NCI-H1417 (cell line): ENCODE measurements at places on chromosomes 3 and 15.

- no peak for DNase-seq
Measured at GRCh38 chr3:141366285-141367037, 1.8 kb upstream of the ZBTB38 start.

- no peak for DNase-seq
Measured at GRCh38 chr3:81451611-81452010, 309.8 kb downstream of the GBE1 start.

- DNase-seq: no peak
Measured at GRCh38 chr15:99452010-99452409, 113.8 kb upstream of the MEF2A start.

DNA sequence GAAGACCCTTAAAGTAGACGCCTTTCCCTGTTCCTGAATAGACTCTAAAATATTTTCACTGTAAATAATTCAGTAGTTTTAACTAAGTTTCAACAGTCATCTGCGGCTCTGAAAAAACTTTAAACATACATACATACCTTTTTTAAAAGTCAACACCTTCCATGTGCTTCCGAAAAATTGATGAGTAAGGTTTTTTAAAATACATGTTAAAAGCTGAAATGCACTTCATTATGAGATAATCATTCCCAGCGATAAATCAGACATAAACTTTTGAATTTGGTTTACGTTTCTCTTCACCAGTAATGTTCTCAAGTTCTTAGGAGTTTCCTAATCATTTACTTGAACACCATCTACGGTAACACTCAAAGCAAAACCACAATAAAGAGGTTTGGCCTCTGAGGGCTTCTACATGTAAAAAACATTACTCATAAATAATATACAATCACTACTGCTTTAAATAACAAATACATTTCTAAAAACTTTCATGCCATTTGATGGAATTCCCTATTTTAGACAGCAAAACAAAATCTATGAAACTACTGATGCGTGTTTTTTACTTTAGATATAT lies 403.5 kb downstream of the SHQ1 start:
- DNase-seq: no peak

GRCh38 chr3:79517766-79518413 lies 249.9 kb downstream of the ROBO1 start:
- peak; percentile 10 for DNase-seq

DNA sequence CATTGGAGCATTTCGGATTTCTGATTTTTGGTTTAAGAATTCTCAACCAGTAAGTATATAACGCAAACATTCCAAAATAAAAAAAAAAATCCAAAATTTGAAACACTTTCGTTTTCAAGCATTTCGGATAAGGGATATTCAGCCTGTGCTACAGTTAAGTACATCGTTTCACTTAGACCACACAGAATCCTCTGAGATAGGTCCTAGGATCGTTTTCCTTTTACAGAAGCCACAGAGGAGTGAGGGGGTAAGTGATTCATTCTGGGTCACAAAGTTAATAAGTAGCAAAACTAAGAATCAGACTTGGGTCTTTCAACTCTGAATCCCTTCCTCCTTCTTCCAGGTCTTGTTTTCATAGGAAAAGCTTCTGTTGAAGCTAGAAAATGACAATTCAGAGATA lies 249.3 kb downstream of the BBX start:
- DNase-seq: no peak

GRCh38 chr3:52299247-52299878 lies 11.7 kb downstream of the GLYCTK start:
- DNase-seq: peak; percentile 26

DNA sequence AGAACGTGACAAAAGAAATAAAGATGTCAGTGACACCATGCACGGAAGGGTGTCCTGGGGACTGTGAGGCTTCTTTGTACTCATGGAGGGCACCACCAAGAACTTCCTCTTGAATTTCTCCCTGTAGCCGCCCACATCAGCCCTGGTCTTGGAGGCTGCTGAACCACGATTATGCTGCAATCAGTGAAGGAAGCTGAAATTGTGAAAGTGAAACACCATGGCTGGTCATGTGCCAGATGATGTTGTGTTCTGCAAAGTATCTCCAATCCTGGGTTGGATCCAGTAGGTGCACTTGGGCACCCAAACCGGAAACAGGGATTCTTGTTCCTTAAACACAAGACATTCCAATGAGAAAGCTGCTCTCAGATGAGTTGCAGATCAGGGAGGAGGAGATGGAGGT lies 104.4 kb upstream of the GOLGA6L6 start:
- DNase-seq: no peak

- DNase-seq: no peak
Measured at GRCh38 chr15:94395640-94396039, 164.3 kb downstream of the MCTP2 start.

GRCh38 chr3:107061466-107061865 lies 315.8 kb upstream of the CCDC54 start:
- no peak for DNase-seq

- no peak for DNase-seq
Measured at GRCh38 chr3:123353850-123354233, 95.0 kb downstream of the ADCY5 start.

GRCh38 chr3:45425237-45425933 lies 37.0 kb downstream of the LARS2 start:
- DNase-seq: no peak

DNA sequence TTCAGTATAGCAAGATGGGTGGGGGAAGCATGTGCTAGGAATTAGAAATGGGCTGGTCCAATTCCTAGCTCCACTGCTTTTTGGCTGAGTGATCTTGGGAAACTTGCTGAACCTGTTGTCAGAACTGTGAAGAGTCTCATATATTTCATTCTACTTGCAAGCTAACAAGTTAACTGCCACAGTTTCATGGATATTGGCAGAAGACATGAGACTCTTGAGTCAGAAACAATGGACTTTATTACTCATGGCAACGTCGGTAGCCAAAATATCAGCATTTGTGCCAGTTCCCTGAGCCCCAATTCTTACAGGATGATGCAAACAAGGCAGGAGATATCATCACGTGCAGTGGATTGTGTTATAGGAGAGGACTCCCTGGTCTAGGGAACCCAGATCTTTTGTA lies 26.6 kb upstream of the PLAAT1 start:
- no peak for DNase-seq

DNA sequence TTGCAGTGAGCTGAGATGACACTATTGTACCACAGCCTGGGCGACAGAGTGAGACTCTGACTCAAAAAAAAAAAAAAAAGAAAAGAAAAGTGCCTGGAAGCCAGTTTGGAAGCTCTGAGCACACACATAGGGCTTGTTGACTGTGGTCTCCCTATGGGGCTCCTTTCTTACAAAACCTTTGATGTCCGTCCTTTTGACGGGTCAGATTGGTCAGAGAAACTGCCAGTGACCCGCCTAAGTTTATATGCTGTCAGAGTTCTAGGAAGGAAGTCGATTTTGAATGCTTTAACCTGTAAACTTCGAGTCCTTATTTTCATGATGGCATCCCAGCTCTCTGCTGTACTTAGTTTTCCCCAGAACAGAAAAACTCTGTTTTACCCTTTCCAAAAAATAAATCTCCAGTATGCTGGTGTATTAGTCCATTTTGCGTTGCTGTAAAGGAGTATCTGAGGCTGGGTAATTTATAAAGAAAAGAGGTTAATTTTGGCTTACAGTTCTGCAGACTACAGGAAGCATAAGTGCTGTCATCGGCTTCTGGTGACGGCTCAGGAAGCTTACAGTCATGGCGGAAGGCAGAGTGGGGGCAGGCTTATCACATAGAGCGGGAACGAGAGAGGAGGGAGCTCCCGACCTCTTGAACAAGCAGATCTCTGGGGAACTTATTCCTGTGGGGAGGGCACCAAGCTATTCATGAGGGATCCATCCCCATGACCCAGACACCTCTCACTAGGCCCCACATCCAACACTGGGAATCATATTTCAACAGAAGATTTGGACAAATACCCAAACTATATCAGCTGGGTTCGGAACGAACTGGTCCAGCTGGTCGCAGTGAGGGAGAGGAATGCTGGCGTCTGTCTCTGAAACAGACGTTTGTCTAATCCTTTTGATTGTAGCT lies 72.3 kb downstream of the LMLN start:
- no peak for DNase-seq

- no peak for DNase-seq
Measured at GRCh38 chr3:177842302-177842701, 645.0 kb upstream of the TBL1XR1 start.

GRCh38 chr3:38479431-38480092 lies 16.6 kb upstream of the EXOG start:
- peak; percentile 12 for DNase-seq

DNA sequence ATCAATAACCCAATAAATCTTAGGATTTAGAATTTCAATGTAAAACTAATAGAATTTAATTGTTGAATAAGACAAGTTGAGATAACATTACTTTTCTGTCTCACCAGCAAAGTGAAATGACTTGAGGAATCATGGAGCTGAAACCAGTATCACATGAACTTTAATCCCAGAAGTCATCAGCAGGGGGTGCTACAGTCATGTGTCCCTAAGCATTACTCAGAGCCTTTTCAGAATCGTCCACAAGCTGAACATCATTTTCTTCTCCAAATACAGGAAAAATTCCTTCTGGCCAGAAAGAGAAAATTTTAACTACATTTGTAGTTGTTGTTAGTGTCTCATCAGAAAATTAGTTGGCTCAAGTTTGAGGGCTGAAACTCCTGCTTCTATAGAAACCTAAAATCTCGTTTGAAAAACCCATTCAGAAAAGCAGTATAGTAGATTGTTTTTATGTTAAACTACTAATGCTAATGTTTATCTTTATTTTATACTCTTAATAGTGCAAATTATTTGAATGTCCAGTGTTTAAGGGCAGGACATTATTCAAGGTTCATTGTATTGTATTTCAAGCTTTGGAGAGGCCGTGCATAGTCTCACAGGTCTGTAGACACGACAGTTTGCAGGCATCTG lies 384.1 kb downstream of the PLOD2 start:
- peak; percentile 81 for DNase-seq

DNA sequence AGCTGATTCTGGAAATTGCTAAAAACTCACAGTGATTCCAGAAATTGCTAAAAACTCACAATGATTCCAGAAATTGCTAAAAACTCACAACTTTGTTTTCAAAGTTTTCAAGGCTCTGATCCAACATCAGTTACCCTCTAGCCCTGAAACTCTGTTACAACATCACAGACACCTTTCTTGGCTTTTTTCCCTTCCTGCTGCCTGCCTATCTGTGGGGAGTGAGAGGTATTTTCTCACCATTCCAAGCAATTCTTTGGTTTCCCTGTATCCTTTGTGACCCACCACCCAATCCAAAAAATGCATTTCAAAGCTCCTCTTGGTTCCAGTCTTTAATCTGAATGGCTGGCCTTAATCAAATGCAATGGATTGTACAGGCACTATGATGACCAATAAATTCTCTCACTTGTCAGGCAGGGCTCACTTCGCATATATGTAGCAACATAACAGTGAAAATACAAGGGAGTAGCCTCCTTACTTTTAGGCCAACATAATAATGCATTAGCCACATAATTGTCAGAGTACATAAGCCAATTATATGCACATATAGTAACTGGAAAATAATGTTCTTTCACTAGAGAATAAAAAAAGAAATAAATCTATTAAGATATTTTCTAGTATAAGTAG lies 1139.0 kb downstream of the ROBO2 start:
- DNase-seq: no peak

- DNase-seq: no peak
Measured at GRCh38 chr3:34696831-34697230, 898.4 kb downstream of the PDCD6IP start.

GRCh38 chr15:93088200-93088980 lies 621 bp downstream of the RGMA start:
- DNase-seq: peak; percentile 86

- no peak for DNase-seq
Measured at GRCh38 chr3:131928593-131928992, 106.2 kb downstream of the CPNE4 start.

GRCh38 chr3:169891886-169892285 lies 19.5 kb upstream of the SAMD7 start:
- DNase-seq: no peak

DNA sequence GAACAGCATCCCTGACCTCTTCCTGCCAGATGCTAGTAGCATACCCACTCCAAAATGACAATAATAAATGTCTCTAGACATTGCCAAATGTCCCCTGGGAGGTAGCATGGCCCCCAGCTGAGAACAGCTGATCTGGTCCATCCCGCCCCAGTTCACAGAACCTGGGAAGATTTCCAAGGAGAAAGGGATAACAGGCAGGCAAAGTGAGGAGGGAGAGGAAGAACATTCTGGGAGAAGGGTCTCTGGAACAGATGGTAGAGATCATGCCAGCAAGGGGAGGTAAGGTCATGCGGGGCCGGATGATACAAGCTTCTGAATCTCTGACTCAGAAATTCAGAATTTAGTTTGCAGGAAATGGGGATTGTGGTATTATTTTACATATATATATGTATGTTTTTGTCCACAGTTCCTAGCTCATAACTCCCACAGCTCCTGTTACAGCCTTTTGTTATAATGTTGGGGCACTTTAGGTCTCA lies 192.7 kb downstream of the SUCLG2 start:
- DNase-seq: no peak

GRCh38 chr15:85071061-85071460 lies 89.4 kb downstream of the PDE8A start:
- no peak for DNase-seq

GRCh38 chr15:44397869-44398268 lies 29.6 kb upstream of the CTDSPL2 start:
- DNase-seq: no peak

DNA sequence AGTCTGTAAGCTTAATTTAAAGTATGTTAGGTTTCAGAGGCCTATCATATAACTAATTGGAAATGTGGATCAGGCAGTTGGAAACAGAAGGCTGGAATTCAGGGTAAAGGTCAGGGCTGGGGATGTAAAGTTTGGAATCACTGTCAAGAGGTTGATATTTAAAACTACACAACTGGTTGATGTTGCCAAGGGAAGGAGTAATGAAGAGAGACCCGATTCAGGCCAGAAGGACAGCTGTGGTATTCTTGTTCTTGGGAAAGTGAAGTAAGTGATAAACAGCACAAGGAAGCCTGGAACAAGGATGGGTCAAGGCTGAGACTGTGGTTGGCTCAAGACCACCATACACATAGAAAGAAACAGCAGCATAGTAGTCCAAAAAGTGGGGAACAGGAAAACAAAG lies 654.2 kb downstream of the NTRK3 start:
- no peak for DNase-seq

GRCh38 chr3:112818289-112818688 lies 28.4 kb downstream of the CD200R1L start:
- no peak for DNase-seq

- peak; percentile 14 for DNase-seq
Measured at GRCh38 chr3:104388619-104389018, 978.1 kb upstream of the ALCAM start.

DNA sequence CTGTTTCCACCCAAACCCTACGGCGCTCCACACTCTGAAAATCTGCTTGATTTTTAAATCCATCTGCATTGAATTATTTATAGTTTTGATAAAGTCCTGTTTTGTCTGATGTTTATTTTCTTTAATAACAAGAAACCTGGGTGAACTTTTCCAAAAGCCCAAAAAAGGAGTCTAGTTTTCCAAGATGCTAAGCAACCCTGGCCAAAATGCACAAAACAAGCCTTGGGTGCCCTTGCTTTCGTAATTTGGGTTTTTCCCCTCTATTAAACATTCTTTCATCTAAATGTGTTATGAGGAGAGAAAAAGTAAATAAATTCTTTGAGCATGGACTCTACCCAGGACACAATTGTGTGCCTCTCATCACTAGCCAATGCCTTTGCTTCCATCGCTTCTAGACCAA lies 468.9 kb downstream of the MCTP2 start:
- no peak for DNase-seq

GRCh38 chr3:188319569-188319968 lies 165.6 kb downstream of the LPP start:
- no peak for DNase-seq

GRCh38 chr3:101144105-101144504 lies 150.9 kb upstream of the ABI3BP start:
- DNase-seq: no peak

- DNase-seq: no peak
Measured at GRCh38 chr3:98259707-98260106, 4.3 kb upstream of the OR5H6 start.
